Body of pancreas (tissue), 4 donors: ENCODE measurements at places on chromosomes 3 and 15. TPM values are rescaled to one million over a fixed set of nuclear protein-coding genes. Genes with fewer than 3 reads are reported as not detected.

The PAQR5 gene
- 11.5 TPM for total RNA-seq

GRCh38 chr3:115280506-115280905, 133.4 kb upstream of the ZBTB20 start:
- DNase-seq, result no peak

The HEG1 gene
- total RNA-seq, result 45.7 TPM

DNA sequence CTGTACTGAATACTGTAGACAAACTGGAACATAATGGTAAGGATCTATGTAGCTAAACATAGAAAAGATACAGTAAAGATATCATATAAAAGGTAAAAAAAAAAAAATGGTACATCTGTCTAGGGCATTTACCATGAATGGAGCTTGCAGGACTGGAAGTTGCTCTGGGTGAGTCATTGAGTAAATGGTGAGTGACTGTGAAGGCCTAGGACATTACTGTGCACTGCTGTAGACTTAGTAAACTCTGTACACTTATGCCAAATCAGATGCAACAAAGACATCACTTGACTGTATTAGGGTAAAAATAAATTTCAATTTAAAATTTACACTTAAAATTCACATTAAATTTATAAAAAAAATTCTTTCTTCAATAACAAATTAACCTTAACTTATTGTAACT, 281.3 kb upstream of the LMCD1 start:
- DNase-seq, result no peak

DNA sequence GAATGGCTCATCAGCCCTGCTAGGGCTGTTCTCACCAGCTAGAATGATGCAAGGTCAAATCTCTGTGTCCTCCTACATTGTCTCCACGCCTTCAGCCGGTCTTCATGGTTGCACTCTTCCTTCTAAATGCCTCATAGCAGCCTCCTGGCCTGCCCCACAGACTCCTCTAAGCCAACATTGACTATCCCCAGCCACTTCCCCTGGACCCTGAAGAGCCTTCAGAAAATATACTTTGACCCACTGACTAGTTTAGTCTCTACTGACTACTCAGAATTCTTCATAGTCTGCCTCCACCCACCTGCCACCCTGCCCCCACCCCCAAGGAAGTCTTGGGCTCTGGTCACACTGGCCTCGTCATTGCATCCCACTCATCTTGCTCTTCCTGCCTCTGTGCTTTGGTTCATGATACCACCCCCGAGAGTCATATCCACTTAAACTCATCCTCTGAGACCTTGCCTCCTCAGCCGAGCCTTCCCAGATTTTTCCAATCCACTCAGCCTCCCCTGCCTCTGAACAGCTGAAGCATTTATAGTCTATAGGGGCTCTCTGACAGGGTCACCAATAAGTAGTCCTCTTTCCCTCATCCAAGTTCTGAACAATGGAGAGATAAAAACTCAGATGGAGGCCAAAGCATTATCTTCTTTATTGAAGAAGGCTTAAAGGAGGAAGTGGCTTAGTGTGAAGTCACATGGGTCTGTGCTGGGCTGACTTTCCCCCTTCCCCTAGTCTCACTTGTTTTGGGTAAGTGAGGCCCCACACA, 9.5 kb upstream of the DOCK3 start:
- DNase-seq, result no peak

The IQCF5 gene
- total RNA-seq, result not detected

The GOLGA8G gene
- not detected for total RNA-seq

DNA sequence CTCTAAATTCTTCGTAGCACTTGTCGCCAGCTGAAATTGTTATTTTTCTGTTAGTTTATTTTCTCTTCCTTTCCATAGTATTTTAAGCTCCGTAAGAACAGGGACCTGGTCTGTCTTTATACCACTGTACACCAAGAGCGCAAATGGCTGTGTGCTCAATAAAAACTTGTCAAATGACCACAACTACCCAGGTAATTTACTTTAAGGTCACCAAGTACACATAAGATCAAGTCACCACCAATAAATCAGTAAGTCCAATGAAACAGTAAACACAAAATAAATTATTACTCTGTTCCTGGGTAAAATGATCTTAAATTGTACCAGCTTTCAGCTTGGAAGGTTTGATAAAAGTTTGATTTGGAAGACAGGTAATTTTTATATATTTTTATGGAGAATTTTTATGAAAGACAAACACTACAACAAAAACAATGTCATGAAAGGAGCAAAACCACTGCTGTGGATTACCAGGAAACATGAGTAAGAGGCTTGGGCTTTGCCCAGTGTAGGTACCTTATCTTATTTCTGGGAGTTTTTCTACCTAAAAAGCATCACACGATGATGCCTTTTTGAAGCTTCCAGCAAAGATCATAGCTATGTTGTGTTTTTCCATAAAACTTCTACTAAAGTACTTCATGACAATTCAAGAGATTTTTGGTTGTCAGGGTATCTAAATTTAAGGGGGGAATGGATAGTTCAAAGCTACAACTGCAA, 406.8 kb downstream of the SHQ1 start:
- no peak for DNase-seq

GRCh38 chr3:155232605-155233004, 60.9 kb downstream of the STRIT1 start:
- peak; percentile 31 for DNase-seq

DNA sequence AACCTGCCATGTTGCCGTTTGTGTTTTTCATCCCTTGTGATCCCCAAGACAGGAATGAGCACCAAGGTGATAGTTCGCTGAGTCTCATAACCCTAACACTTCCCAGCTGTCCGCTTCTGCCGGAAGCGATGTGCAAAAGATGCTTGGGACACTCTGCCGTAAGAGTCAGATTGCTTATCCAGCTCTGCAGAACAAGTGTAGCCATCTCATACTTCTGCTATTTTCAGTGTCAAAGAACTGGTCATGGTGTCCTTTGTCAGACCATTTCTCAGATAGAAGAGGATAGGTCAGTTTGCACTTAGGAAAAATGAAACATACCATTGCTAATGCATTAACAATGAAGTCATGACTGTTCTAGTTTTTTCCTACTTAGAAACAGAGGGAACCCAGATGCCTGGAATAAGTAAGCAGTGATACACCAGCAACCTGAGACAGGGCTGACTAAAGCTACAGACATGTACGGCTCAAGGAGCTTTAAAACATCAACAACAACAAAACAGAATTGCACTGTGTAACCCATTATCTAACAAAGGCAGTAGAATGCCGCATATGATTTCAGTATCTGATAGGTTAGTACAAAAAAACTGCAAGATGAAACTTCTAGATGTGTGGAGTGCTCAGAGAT, 134.0 kb upstream of the IL12A start:
- DNase-seq, result no peak

The FYCO1 gene
- total RNA-seq, result 20.0 TPM

DNA sequence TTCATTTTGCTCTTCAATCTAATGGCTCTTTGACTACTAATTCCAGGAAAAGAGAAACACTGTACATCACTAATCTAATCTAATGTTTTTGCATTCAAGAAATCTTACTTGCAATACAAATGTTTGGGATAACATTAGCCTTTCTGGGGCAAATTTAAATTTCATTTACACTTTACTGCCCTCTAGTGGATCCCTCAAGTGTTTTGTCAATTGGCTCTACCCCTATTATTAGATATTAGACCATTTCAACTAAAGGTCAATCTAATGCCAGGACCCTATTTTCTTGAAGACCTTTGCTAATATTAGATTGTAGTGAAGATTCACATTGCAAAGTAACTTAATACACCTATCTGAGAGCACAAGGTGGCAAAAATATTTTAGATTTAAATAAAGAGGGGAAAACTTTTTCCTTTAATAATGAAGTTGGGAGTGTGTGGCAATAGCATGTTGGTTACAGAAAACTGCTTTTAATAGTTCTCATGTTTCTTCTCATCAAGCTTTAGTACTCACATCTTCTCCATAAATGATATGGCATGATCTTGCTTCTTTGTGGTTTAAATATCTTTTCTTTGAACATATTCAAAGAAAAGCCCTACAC, 5.0 kb downstream of the C2CD4A start:
- no peak for DNase-seq
